Stimulated activated CD4-positive, alpha-beta T cell treated with anti-CD3 and anti-CD28 coated beads, Interleukin-1b, Interleukin-23, amount 100 ng/mL, for 4 hours (primary cell): ENCODE measurements at places on chromosomes 7 and 10.

DNA sequence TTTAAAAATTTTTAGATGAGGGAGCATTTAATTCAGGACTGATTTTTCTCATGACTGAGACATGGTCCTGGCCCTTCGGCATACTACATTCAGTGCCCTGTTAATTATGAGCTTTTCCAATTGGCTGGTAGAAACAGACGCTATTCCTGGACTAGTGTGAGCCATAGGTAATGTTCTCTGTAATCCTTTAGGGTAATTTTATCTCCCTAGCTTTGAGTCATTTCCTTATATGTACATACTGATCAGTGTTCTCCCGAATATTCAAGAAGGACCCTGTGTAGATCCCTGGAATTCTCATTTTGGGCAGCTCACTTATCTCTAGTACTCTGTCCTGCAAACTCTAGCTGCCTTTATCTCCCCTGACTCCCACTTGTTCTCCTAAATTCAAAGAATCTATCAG, 92.6 kb upstream of the NPY start:
- DNase-seq: no peak

DNA sequence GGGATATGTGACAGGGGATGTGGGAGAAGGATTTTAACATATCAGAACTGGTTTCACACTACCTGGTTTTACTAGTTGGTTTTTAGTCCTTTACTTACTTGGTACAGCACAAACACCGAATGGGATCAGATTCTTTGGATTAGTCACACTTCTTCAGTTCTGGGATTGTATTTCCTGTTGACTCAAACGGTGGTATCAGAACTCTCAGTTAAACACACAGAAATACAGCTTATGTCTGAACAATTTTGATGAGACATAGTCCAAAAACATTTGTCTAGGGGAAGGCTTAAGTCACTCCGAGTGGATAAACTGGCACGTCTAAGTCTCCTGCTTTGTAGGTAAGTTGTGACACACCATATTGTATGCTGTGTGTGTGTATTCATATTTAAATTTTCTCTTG, 480.5 kb downstream of the PHTF2 start:
- DNase-seq: no peak

DNA sequence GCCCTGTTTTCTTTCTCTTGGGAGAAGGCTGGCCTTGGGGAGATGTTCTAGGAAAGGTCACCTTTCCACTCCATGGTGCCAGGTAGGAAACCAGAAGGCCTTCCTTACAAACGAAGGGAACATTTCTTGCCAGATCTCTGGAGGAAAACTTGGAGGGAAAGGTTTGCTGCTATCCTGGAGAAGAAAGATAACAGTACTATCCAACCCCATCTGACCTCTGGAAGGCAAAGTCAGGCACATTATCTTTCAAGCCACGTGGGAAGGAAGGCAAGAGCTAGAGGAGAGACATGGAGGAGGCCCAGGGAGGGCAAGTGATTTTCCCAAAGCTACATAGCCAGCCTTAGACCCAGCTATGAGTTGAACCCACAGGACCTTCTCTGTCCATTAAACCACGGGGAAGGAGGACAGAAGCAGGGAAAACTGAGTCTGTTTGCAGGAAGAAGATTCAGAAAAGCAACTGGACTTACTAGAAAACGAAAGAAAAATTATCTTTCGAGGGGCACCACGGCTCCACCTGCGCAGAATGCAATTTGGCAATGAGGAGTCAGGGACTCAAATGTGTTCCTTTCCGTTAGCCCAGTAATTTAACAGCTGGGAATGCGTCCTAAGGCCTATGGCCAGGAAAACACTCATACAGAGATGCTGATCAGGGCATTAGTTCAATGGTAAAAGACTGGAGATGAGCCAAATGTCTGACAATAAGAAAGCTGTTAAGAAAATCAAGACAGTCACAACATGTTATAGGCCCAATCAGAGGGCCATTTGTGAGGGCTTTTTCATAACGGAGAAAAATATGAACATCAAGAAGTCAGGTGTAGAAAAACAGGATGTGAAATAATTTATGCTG, 32.0 kb upstream of the PSAP start:
- DNase-seq: no peak

DNA sequence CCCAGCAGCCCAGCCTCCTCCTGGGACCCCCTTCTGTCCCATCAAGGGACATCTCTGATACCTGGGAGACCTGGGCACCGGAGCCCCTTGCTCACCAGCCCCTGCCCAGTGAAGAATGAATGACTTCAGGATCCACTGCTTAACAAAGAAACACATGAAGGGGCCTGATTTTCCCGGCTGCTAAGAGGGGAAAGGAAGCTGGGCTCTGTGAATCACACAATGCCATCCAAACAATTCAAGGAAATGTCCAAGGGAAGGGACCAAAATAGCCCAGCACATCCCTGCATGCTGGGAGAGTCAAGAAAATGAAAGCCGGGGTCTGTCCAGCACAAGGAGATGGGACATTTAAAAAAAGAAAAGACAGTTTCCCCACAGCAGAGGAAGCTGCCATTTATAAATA, 128.7 kb upstream of the JCAD start:
- DNase-seq: no peak

GRCh38 chr7:20892776-20893175, 106.1 kb upstream of the SP8 start:
- no peak for DNase-seq
